Urinary bladder (tissue), 4 donors: ENCODE measurements at places on chromosomes 2 and 18.

- no peak for DNase-seq
Measured at GRCh38 chr18:58649966-58650816, 21.1 kb upstream of the MALT1 start.

GRCh38 chr18:36333414-36333813, 35.9 kb downstream of the FHOD3 start:
- DNase-seq: no peak

GRCh38 chr2:173030561-173031490, 44.8 kb upstream of the MAP3K20 start:
- DNase-seq: no peak

GRCh38 chr2:151623631-151624030, 110.6 kb downstream of the NEB start:
- DNase-seq: no peak

DNA sequence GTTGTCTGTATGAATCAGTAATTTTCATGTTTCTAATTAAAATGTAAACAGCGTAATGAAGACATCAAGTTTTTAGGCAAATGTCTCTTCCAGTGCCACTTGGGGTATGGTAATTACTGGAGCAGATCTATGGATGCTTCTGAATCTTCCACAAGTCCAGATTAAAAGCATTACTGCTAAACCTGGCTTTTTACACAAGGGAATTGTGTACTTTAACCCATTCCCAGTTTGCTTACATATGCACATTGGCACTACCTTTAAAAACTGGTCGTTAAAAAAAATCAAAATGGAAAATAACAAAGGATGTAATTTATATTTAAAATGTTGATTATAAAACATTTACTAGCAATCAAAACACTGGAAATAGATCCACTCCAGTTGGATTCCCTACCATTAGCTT, 19.7 kb downstream of the FIGN start:
- DNase-seq: no peak

- DNase-seq: no peak
Measured at GRCh38 chr2:159807183-159808031, 9.4 kb upstream of the CD302 start.

- DNase-seq: no peak
Measured at GRCh38 chr18:77573571-77573970, 323.9 kb downstream of the GALR1 start.

- no peak for DNase-seq
Measured at GRCh38 chr18:35818353-35818667, 154.2 kb upstream of the RMP24 start.
